ENCODE measurements at places on chromosomes 11 and 22.

- DNase-seq, result no peak
These were observed 74.1 kb downstream of the CYB5R2 start for GRCh38 chr11:7599209-7599608.

GRCh38 chr11:66278363-66279091 lies 552 bp downstream of the CNIH2 start:
- DNase-seq, result peak; percentile 43

GRCh38 chr22:24772493-24773220 lies 1.9 kb downstream of the PIWIL3 start:
- DNase-seq, result peak; percentile 39

DNA sequence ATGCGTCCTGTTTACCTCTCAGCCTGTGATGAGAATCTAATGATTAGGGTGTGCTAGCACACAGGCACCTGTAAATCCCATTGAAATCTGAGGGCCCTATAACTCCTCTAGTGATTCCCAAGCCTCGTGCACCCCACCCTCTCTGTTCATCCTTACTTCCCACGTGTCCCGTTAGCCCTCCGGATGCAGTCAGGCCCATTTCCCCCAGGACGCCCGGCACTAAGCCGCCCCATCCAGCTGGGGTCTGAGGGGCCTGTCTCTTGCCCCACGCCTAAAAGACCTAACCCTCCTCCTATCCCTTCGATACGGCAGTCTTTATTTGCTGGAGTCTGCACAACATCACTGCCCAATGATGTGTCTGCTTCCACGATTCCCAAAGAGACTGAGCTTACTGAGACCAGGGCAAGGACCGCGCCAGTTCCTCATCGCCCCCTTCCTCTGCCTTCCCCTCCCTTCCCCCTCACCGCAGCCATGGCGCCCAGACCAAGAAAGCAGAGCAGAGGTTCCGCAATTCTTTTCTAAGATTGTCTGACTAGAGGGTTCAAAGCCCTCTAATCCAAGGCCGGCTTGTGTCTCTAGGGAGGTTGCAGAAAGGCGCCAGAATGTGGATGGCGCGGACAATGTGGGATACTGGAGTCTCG lies 1.1 kb upstream of the FADS2 start:
- peak; percentile 76 for DNase-seq

DNA sequence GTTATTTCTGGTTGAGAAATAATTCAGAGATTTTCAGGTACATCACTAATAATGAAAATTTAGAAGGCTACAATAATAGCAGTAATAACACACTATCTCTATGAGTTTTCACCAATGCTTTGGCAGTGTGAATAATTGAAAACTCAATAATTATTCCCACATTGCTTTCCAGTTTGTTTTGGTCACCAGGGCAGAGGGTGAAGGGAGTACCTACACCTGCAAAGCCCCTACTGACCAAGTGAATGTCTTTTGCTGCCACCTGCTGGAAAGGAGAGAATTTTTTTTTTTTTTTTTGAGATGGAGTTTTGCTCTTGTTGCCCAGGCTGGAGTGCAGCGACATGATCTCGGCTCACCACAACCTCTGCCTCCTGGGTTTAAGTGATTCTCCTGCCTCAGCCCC lies 3.2 kb downstream of the NELL1 start:
- peak; percentile 27 for DNase-seq

- no peak for DNase-seq
These were observed 51.8 kb downstream of the C11orf96 start for GRCh38 chr11:43994196-43994595.

- DNase-seq, result no peak
These were observed 1.5 kb downstream of the FEZ1 start for GRCh38 chr11:125494561-125494960.

- DNase-seq, result no peak
These were observed 36.9 kb downstream of the GGTLC2 start for GRCh38 chr22:22681221-22681739.

DNA sequence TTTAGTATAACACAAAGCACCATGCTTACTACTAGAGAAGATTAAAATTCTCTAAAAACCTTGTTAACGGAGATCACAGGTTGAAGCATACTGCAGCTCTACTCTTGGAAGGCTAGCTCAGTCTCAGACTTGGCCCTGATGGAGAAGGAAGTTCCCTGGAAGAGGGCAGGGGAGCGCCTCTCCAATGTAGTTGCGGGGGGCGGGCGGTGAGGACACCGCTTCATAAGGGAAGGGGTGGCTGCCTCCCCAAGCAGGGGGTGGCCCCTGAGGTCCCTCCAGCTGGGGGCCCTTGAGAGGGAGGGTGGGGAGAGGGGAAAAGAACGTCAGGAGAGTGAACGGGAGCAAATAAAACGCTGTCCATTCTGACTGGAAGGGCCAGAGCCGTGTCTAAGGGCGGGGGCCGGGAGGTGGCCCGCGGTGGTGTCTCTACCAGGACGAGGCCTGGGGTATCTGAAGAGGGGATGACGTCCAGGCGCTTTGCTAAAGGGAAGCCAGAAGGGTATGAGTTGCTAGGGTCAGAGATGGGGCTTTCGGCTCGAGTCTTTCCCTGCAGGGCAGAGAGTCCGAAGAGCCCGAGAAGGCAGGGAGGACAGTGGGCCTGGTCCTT lies 553 bp upstream of the USP47 start:
- peak; percentile 57 for DNase-seq

- DNase-seq, result peak; percentile 66
These were observed 34.8 kb upstream of the PSMA1 start for GRCh38 chr11:14554959-14555358.

GRCh38 chr11:73753938-73754337 lies 6.9 kb downstream of the RAB6A start:
- no peak for DNase-seq

- no peak for DNase-seq
These were observed 863.6 kb downstream of the FAM181B start for GRCh38 chr11:81870066-81870412.

DNA sequence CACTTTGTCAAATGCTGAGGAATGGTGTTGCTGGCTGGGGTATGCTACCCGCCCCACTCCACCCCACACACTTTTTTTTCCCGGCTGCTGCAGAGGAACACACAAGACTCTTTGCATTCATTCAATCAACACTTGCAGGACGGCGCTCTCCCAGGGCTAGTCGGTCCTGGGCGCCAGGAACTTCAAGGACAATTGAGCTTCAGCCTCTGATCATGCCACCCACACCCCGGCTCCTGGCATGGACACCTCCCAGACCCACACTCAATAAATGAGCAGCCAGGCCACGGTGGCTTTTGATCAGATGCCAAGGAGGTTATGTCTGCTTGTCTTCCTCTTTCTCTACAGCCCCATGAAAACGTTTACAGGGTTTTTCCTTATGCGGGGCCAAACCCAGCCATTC lies 19.8 kb downstream of the TPST2 start:
- DNase-seq, result peak; percentile 62

DNA sequence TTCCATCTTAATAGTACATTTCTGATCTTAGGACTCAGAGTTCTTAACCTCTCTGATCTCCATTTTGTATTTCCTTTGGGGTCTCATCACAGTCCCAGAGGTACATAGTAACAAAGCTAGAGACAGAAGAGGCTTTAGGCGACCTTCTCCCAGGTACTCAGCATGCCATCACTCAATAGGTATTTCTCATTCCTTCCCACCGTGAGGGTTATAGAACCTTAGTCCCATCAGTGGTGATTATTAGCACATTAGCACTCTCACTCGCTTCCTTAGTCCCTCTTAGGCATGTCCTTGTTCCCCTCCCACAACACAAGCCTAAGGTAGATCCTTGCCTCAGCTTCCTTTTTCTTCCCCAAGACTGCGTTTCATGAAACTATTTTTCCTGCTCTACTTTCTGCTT lies 14.7 kb downstream of the SWAP70 start:
- no peak for DNase-seq

GRCh38 chr11:46485856-46486443 lies 94.4 kb upstream of the CHRM4 start:
- DNase-seq, result no peak

GRCh38 chr22:43053176-43053575 lies 36.0 kb downstream of the TTLL1 start:
- peak; percentile 23 for DNase-seq

DNA sequence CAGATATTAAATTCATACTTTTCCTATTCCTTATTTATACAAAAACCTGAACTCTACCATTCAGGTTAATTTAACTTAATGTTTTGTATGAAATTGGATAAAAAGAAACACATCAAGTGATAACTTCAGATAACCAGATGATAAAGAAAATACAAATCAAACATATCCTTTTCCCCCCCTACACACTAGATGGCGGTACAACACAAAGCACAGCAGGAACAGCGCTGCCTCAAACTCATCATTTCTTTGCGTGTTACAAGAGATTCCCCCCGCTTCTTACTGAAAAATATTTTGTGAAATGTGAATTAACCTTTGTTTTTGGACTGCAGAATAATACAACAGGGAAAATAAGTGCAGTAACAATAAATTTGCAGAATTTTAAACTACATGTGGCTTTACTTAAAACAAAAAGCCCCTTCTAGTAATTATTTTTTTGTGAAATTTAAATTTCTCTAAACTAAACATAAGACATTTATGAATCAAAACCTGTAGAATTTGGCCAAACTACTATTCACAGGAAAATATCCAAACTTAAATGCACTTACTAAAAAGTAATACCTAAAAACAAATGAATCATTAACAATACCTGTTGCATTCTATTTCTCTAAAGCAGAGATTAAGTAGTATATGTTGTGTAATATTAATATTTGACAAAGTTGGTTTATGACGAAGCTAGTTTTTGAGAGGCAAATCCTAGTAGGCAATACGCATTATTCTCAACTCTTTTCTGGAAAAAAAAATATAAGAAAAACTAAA lies 74.4 kb downstream of the ARHGAP32 start:
- DNase-seq, result peak; percentile 81

GRCh38 chr11:27700351-27701301 lies at the start of gene BDNF:
Gene BDNF (minus strand): TSS chr11:27700455. CDS start chr11:27658564, 41,891 bp downstream.
- no peak for DNase-seq

DNA sequence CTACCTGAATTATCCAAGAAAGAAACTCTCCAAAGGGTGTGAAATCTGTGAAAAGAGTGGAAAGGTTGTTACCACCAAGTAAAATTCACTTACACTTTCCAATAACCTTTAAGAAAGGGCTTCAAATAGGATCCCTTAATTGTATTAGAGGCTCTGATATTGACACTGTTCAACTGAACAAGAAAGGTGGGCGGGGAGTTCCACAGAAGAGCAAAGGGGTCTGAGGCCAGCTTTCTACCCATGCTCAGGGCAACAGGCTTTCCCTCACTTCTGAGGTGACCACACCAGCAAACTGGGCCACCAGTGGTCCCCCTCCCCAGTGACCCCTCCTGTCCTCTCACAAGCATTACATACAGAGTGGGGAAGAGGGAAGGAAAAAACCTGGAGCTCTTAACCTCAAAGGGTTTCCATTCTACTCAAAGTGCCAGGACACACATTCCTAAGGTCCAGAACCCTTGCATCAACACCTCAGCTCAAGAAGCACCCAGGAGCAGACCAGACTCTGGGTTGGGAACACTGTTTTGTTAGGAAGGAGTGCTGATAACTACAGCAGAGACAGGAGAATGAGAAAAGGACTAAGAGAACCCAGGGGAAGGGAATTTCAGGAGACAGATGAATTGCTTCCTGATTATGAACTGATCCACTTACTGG lies 71.6 kb upstream of the AKIP1 start:
- DNase-seq, result no peak

DNA sequence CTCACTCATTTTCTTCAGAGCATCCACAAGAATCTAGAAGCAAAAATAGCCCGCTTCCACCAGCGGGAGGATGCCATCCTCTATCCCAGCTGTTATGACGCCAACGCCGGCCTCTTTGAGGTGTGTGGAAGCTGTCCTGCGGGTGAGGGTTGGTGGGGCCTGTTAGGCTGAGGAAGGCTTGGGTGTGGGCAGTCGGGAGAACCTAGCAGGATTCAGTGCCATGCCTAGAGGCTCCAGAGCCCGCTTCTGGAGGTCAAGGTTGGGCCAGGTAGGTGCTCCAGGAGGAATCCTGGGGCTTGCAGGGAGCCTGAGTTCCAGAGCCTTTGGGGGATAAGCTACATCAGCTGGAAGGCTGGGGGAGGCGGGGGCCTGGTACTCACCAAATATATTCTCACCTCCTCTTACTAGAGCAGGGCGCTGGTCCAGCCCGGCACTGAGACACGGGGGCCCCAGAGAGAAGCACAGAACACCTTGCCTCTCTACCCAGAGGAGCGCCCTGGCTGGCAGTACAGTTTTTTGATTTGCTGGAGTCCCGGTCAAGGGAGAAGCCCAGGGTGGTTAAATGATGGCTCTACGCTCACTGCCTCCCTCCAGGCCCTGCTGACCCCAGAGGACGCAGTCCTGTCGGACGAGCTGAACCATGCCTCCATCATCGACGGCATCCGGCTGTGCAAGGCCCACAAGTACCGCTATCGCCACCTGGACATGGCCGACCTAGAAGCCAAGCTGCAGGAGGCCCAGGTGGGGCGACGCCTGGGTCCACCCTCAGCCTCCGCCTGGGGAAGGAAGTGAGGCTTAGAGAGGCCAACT lies 5.3 kb downstream of the GCAT start:
- DNase-seq, result no peak

DNA sequence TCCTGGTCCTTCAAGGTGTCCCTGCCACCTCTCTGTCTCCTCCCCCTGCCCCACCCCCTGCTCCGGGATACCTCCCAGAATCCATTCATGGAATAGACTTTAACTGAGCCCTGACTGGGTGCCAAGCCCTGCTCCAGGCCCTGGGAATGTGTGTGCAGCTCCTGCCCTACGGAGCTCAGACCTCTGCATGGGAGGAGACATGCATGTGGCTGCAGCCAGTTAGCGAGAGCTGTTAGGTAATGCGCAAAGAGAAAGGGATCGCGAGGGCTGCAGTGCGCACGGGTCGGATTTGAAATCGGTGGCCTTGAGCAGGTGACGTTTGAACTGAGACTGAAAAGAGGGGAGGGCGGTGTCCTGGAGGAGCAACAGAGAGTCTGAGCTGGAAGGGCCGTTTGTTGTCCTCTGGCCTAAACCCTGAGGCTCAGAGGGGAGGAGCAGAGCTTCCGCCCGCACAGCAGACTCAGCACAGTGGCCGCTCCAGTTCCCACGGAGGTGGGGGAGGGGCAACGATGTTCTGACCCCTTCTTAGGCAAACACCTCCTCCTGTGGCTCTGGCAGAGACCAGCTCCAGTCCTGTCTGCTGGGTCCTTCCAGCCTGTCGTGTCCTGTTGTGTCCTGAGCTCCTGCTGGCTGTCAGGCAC lies 19.8 kb upstream of the LRRC10B start:
- DNase-seq, result no peak

DNA sequence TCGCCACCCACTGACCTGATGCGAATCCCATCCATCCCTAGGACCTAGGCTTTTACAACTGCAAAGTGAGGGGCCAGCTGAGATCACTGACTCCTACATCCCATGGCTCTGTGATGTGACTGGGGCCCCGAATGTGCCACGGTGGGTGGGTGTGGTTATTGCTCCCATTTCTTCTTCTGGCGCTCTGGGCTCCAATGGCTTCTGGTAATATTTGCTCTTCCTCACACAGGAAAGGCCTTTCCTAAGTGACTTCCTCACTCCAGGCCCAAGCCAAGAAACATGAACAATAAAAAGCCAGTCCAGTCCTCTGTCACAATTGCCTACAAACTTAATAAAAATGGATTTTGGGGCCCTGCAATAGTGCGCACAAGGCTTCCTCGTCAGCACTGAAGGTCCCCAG lies 78.1 kb downstream of the GALNT18 start:
- DNase-seq, result no peak

- DNase-seq, result no peak
These were observed 629.5 kb upstream of the ANO3 start for GRCh38 chr11:25702417-25702816.
